ENCODE measurements at places on chromosomes 12 and 14.

DNA sequence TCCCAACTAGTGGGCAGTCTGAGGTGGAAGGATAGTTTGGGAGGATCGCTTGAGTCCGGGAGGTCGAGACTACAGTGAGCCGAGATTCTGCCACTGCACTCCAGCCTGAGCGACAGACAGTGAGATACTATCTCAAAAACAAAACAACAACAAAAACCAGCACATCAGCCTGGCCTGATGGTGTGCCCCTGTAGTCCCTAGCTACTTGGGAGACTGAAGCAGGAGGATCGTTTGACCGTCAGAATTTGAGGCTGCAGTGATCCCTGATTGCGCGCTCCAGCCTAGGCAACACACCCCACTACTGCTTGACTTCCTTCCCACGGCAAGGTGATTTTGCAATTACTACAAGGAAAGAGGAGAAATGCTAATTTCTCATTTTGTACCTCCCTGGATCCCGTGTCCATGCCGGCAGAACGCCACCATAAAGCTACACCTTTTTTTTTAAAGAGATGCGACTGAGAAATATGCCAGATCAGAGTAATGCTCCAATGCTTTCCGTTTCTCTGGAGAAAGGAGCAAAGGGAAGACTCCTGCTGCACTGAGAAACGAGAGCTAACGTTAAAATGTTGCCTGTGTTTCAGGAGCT is 672 bp upstream of the SCFD1 start:
- DNase-seq, result no peak

DNA sequence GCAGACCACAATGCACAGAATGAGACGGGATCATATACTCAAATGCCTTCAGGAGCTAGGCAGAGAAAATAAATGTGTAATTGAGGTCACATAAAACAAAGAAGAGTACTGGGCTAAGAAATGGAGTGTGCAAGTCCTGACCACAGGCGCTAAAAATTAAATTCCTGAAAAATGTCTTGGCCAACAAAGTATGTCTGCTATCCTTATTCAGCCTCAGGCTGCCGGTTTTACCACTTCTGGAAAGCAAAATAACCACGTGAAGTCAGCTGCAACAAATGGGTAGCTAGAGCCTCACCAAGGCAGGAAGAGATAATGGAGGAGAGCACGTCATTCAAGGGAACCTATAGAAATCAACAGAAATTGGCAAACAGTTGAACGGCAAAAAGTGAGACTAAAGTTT is 3.1 kb downstream of the PYGL start:
- no peak for DNase-seq

DNA sequence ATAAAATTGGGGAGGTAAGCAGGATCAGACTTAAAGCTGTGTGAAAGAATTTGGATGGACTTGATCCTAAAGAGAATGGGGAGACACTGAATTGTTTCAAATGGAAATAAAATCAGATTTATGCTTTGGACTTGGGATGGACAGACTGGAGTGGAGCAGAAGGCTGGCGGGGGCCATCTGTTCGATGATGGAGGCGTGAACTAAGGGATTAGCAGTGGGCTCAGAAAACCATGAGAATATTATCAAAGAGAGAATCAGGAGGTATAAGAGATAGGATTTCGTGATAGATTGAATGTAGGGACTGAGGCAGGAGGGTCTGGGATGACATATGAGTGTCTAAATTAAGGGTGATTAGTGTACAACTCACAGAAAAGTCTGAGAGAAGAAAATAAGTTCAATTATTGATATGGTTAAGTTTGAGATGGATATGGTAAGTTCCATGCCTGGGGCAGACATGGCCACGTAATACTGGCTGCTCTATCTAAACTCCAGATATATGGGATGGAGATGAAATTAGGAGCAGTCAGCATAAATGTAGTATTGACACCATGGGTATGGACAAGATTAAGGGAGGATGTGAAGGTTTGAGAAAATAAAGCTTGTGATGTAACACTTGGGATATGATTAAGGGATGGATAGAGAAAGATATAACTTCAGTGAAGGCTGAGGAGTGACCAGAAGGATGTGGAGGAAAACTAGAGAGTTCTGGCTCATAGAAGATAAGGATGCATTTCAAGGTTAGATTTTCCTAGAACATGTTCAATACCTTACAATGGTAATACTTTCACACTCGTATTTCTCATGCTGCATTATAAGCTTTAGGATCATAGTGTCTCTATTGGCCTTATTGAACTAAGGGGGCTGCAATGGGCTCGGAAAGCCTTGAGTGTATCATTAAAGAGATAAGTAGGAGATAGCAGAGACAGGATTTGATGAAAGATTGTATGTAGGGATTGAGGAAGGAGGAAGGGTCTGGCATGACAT is 1.0 kb upstream of the TSSK4 start:
- no peak for DNase-seq

DNA sequence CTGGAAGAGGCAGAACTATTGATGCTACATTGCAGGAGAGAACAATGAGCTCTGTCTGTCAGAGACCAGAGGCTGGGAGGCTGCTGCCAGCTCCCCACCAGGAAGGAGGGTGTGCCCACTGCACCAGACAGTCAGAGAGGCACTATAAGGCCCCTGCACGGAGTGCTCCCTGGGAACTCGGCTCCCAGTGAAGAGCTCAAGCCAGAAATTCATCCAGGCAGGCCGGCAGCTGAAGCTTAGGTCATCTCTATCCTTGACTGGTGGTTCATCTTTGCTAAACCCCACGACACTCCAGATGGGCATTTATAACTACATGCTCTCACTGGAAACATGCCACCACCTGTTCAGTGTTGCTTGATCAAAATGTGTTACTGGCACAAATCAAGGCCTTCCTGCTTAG is 65.1 kb upstream of the GPATCH2L start:
- no peak for DNase-seq

DNA sequence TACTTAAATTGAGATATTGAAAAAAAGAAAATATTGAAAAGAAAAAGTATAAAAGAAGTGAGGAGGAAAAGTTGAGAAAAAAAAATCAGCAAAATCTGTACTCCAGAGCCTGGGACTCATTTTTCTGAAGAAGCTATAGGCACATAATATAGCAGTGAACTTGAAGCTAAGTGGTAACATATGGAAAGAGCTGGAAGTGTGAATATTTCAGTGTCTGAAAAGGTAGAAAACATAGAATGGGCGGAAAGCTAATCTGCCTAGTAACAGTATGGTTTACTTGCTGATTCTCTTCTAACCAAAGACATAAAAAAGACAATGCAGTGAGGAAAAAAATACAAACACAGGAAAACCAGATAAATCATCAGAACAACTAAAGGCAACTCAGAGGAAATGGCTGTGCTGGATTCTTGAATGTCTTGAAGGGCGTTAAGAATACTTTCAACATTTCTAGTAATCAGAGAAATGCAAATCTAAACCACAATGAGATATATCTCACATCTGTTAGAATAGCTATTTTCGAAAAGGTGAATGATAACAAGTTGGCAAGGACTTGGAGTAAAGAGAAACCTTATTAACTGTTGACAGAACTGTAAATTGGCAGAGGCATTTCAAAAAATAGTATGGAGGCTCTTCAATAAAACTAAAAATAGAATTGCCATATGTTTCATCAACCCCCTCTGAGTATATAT is 784.6 kb downstream of the LRFN5 start:
- DNase-seq, result no peak

- peak; percentile 7 for DNase-seq
Measured at GRCh38 chr14:70707138-70708038, 65.7 kb downstream of the TTC9 start.

- DNase-seq, result no peak
Measured at GRCh38 chr12:115223322-115223721, 539.3 kb upstream of the TBX3 start.

DNA sequence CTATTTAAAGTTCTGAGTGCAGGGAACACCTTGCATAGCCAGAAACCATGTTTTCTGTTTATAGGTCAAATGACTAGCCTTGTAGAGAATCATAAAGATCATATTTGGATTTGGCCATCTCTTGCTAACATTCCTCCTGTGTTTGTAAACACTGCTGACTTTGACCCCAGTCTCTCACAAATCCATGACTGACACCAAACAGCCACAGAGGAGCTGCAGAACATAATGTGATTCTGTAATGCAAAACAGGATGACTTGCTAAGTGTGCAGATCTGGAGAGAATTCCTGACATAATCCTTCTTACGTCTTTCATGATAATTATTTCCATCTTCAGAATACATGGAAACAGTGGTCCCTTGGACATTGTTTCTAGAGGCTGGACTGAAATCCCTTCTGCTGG is 211.8 kb downstream of the BMP4 start:
- no peak for DNase-seq

DNA sequence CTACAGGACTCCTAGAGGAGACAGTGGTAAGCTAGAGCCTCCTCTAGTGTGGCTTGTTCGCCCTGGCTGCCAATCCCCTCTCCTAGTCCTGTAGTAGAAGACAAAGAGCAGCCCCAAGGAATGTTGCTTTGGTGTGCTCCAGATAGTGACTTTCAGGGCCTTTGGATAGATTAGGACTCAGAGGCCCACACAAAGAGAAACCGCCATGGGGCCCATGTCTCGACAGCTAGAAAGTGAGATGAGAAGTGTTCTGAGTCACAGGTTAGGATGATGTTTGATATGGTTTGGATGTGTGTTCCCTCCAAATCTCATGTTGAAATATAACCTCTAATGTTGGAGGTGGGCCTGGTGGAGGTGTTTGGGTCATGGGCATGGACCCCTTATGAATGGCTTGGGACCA is 51.8 kb upstream of the JDP2 start:
- no peak for DNase-seq

GRCh38 chr12:122860040-122860853 is 25.0 kb downstream of the HIP1R start:
- peak; percentile 58 for DNase-seq

GRCh38 chr12:119868992-119869391 is 8.1 kb downstream of the CIT start:
- no peak for DNase-seq

DNA sequence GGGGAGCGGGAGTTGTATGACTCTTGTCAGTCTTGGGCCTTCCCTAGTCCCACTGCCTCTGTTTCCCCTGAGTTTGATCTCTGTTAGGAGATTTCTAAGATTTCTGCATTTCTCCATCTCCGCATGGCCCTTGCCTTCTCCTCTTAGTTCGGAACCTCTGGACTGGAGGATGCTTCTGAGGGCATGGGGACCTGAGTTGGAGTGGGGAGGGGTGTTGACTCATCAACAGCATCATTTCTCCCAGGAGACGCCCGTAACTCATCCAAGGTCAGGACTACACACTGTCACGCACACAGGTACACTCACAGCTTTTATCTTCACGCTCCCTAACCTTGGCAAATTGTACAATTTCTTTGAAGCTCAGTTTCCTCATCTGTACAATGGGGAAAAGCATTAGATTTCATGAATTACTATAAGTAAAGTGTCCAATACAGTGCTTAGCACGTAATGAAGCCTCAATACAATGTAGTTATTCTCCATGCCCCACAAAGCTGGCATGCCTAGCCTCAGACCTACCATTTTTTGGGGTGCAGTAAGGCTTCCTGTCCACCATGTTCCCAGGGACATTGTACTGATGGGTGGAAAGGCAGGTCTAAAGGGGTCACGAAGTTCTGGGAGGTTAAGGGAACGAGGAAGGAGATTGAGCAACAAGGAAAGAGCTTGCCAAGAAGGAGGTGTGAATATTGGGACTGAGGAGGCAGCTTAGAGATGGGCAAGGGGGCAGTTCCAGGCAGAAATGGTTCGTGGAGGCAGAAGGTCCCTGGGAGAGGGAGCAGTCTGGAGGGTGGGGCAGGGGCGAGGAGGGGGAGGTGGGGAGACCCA is 600 bp upstream of the LAG3 start:
- DNase-seq, result no peak

GRCh38 chr12:104520242-104520900 is 63.6 kb downstream of the CHST11 start:
- no peak for DNase-seq

- DNase-seq, result no peak
Measured at GRCh38 chr12:28088566-28089272, 101.5 kb upstream of the CCDC91 start.

DNA sequence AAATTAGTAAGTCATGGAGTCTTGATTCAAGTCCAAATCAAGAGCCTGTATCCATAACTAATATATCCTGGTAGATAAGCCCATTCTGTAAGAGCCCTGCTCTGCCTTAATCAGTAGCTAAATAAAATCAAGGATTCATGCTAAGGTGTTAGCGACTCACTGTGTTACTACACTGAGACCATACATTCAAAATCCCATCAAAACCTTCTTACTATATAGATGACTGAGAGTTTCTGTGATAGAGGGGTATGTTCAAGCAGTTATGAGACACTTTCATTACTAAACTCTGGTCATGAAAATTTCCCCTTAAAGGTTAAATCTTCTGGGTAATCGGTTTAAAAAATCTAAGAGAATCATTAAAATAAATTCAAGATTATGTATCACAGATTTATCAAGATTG is 78.5 kb downstream of the MDGA2 start:
- DNase-seq, result no peak
